ENCODE measurements at places on chromosomes 3 and 15.

DNA sequence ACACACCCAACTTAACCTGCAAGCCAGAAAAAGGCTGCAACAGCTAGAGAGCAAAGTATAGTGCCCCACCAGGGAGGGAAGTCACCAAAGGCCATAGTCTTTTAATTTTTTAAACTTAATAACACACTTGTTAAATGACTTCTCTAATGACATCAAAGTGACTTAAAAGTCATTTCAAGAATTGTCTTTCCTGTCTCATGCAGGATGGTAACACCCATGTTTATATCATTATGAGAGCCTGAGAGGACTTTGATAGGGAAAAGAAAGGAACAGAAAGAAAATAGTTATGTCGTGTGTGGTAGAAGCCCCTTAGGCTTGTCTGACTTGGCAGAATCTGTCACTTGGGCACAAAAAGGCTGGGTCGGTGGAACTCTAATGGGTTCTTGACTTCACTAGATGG, 57.9 kb upstream of the C2CD4B start:
- DNase-seq: no peak

DNA sequence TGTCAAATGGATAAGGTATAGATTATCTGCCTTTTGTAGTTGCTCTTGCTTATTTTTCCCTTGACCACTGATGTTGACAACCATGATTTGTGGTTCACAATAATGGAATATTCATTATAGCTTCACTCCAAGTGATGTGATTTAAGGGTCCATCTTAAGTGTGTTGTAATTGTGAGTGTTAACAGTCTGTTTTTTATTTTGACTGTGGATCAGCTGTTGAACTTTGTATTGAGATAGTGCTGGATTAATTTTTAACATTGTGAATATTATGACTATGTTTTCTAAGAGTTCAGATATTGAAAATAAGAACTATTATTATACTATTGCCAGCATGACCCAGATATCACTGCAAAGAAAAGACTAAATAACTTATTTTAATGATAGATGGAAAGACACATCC, 8.6 kb upstream of the GASK1A start:
- no peak for DNase-seq

DNA sequence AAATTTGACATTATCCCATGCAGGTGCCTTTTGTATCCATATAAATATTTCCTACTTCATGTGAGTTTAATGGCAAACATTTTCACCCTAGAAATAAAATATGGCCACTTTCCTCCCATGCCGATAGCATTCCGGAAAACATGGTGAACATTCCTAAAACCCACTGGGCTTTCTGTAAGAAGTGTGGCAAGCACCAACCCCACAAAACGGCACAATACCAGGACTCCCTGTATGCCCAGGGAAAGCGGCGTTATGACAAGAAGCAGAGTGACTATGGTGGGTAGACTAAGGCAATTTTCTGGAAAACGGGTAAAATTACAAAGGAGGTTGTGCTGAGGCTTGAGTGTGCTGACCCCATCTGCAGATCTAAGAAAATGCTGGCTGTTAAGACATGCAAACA, 7.6 kb downstream of the ANXA2 start:
- DNase-seq: no peak

DNA sequence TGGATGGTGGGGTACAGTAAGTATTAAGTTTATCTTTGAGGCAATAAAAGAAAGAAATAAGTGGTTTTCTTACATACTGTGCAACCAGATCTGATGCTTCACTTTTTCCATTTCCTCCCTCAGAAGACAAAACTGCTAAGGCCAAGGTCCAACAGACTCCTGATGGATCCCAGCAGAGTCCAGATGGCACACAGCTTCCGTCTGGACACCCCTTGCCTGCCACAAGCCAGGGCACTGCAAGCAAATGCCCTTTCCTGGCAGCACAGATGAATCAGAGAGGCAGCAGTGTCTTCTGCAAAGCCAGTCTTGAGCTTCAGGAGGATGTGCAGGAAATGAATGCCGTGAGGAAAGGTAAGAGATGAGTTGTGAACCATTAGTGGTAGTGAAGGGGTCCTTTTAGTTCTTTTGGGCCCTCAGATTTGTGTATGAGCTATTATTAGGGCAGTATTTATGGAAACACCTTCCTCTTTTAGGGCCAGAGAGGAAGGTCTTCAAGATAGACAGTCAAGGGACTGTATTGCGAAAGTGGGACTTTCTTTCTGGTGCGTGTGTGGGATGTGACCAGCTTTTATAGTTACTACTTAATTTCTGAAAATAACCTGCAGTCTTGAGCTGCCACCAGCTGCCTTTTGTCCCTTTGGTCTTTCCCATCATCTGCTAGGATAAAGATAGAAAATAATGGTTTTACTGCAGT, 4.6 kb downstream of the ALAS1 start:
- DNase-seq: no peak

DNA sequence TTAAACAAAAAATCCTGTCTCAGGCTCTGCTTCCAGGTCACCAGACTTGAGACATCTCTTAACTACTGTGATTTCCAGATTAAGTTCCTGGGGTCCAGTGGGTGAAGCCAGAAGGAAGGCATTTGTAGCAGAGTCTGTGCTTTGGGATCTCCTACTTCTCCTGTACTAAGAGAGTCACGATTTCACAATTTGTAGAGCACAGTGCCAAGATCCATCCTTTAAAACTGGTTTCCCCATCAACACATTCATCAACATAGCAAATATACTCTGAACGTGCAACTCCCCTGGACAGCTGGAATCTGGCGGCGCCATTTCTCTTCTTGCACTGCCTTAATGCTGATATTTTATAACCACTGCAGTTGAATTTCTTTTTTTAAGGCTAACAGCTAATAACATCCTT, 33.2 kb downstream of the CDCP1 start:
- no peak for DNase-seq

DNA sequence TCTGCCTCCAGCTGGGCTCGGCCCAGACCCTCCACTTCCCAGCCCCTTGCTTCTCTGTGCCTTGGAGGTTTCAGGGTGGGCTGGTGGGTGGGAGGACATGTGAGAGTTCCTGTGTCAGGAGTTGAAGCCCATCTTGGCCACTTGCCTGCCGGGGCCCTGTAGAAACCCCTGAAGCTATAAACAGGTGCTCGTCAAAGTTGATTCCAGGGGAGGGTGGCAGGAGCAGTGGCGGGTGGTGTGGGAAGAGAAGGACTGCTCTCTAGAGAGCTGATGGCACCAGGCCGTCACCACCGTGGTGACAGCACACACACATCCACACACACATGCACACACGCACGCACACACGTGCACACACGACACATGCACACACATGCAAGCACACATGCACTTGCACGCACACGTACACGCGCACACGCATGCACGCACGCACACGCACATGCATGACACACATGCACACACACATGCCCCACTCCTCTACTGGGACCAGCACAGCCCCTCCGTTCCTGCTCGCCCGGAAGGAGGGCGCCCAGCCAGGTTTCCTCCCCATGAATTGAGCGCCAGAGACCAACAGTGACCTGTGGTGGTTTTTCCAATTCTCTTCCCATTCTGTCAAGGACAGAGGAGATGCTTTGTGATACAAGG, 56.3 kb upstream of the CGNL1 start:
- no peak for DNase-seq

GRCh38 chr15:48880070-48880634, 2.2 kb downstream of the EID1 start:
- DNase-seq: no peak

DNA sequence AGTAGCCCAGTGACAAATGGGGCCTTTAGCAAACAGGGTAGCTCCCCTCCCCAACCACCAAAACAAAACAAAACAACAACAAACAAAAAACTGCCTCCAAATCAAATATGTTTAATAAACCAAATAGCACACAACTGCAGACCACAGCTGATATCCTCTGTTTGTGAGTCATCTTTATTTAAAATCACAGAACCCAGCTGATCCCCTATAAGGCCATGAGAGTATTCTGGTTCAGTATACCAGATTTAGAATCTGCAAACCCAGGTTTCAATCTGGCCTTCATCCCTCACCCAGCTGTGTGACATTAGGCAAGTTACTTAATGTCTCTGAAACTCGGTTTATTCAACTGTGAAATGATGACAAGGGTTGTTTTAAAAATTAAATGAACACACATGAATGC, 124.5 kb downstream of the SUCLG2 start:
- no peak for DNase-seq

GRCh38 chr15:70259028-70259424, 161.3 kb upstream of the TLE3 start:
- DNase-seq: no peak

DNA sequence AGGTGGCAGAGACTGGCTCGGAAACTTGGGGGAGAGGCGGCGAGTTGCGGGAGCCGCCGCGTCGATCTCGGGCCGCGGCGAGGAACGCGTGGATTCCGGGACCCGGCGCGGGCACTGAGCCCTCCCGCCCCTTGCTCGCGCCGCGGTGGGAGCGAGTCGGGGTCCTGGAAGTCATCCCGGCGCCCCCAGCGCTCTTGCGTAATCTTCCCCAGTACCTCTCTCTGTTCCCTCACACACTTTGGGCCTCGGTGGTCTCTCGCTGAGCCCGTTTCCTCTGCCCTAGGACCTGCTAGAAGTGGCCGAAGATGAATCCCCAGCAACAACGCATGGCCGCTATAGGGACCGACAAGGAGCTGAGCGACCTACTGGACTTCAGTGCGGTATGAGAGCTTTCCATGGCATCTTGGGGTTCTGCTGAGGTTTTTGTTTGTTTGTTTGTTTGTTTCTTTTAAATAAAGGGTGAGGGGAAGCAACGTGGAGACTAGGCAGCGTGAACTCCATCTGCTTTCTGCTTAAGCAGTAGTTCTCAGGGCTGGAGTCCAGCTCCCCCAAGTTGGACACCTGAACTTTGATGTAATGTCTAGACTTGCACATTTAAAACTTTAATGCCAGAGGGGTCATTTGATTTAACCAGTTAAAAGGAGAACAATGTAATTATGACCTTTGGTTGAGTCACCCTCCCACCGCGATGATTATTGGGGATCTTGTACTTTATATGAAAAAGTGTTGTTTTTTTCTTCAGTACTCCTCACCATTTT, 1.3 kb downstream of the TCF12 start:
- DNase-seq: no peak

DNA sequence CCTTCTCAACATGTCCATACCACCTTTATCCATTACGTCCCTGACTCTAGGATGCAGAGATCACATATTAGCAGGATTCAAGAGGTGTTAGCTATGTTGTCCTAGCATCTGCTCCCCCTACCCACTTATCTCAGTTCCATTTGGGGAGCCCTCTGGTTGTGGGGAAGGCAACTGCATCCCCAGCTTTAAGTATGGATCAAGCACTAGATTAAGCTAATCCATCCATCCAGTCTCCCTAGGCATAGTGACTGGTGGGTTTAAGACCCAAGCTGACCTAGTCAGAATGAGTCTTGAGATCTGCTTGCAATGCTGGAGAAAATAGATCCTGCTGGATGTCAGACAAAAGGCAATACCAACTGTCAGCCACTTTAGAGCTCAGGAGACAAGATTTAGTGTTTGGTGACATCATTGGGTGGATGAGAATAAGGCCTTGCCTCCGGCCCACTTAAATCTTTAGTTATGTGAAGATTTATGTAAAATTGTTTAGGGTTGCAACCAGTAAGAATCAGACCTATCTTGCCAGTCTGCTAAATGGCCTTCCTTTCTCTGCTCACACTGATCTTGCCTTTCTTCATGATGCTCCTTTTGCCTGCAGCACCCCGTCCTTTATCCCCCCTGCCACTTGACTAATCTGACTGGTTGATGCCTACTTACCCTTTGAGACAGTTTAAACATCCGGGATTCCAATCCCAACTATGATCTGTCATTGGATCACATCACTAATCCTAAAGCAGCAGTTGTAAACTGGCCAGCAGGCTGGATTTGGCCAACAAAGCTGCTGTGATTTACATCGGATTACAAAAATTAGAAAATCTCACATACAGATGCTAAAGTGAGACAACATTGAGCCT, 2.1 kb upstream of the ISY1 start:
- peak; percentile 4 for DNase-seq

Data from NCI-H1930 (cell line).